ENCODE measurements at places on chromosomes 13 and 19. TPM values are rescaled to one million over a fixed set of nuclear protein-coding genes. Genes with fewer than 3 reads are reported as not detected.

DNA sequence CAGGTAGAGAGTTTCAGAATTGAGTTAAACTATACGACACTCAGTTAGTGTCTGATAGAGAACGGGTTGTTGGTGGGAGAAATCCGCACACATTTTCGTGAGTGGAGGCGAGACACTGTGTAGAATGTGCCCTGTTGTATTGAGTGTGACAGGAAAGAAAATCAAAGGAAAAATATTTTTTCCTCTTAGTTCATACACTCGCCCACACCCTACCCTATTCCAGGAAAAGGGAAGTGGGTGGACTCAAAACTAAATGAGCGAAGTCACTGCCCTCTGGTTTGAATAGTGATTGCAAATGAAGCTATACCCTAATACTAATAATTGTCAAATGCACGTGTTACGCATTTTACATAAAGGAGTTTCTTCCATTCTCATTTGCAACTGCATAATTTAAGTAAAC is 2.0 kb downstream of the ZNF347 start:
- H3K27me3 ChIP-seq: no peaks in the 10 kb centered on the region
- H3K4me3 ChIP-seq: peak overlapping the region; percentile 72
- H3K4me1 ChIP-seq: peaks cover 16% of the 10 kb centered on the region
- peaks cover 32% of the 10 kb centered on the region for H3K36me3 ChIP-seq
- DNase-seq: no peak

DNA sequence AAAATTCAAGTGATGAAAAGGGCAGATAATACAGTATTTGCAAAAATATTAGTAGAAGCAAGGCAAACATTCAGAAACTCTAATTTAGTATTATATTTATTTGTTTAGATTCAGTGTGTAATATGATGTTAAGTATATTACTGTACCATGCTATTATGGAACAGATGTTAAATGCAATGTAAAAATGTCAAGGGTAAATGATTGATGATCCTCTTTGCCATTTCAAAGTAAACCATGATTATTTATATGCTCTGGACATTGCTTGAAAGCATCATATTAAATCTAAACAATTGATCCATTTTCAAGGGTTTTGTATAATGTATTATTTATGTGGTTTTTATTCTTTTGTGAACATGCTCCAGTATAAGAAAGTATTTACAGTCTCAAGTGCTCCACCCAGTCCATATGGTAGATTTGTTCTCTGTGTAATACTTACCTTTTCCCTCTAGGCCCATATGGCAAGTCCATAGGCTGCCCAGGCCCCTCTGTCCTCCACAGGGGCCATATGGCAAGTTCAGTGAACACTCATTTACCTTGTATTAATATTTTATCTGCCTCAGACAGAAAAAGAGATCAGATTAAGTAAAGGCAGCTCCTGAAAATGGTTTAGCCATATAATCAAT is 353.5 kb downstream of the DACH1 start:
- no peak for DNase-seq
- H3K27me3 ChIP-seq: no peaks in the 10 kb centered on the region
- H3K27ac ChIP-seq: no peak overlapping the region

DNA sequence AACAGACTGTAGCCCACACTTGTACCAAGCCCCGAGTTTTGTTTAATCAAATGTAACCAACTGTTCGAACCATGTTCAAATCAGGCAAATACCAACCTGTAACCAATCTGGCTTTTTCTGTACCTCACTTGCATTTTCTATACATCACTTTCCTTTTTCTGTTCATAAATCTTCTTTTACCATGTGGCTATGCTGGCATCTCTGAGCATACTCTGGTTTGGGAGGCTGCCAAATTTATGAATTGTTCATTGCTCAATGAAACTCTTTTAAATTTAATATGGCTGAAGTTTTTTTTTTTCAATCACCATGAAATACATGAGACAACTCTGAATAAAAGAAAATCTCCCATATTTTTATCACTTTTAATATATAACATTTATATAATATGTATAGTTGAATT is 256.1 kb downstream of the SLITRK6 start:
- DNase-seq: no peak
- H3K4me3 ChIP-seq: no peak overlapping the region
- no peak overlapping the region for H3K27ac ChIP-seq
- no peaks in the 10 kb centered on the region for H3K4me1 ChIP-seq
- H3K36me3 ChIP-seq: no peaks in the 10 kb centered on the region
- H3K27me3 ChIP-seq: no peaks in the 10 kb centered on the region

DNA sequence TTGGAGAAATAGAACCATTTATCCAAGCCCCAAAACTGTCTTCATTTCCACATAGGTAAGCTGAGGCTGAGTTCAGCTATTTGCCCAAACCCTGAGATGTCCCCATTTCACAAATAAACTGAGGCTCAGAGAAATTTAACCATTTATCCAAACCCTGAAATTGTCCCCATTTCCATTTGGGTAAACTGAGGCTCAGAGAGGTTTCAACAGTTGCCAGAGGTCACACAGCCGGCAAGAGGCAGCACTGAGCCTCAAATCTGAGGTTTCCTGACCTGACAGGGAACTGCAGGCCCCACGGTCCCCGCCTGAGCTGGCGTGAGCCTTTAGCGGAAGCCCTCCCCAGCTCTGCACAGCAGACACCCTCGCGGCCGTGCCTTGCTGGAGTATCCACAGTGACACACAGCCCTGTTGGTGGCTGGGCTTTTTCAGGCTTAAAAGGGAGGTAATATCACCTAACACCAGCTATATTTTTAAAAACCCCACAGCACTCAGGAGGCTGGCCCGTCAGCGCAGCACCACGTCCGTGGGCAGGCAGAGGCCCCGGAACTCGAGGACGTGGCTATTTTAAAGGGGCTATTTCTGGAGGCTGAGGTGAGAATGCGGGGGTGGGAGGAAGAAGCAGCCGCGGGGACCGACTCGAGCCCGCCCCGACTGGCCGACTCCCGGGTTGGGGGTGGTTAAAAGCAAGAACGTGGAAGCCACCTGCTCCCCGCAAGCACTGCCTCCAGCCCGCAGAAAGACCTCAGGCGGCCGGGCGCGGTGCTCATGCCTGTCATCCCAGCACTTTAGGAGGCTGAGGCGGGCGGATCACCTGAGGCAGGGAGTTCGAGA is 18.5 kb downstream of the PTPRS start:
- DNase-seq: no peak
- H3K4me3 ChIP-seq: no peak overlapping the region

GRCh38 chr19:2536461-2536860 is 60.5 kb downstream of the GADD45B start:
- peaks cover 15% of the 10 kb centered on the region for H3K4me1 ChIP-seq
- no peak overlapping the region for H3K27ac ChIP-seq
- H3K36me3 ChIP-seq: no peaks in the 10 kb centered on the region
- no peak overlapping the region for H3K4me3 ChIP-seq
- H3K27me3 ChIP-seq: no peaks in the 10 kb centered on the region

- H3K27ac ChIP-seq: no peak overlapping the region
- no peaks in the 10 kb centered on the region for H3K36me3 ChIP-seq
- no peak for DNase-seq
Observed at GRCh38 chr13:51148952-51149573, 38.0 kb upstream of the C13orf42 start.

DNA sequence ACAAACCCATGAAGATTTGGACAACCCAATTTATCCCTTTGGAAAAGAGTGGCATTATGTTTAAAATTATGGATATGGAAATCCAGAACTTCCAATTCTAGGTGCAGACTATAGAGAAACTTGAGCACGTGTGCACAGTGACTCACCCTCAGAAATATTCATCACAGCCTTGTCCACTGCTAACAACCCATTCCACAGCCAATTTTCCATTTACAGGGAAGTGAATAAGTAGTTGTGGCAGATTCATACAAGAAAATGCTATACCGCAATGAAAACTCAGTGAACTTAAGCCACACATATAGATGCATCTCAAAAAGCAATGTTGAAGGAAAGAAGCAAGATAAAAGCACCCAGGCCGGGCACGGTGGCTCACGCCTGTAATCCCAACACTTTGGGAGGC is 133.3 kb downstream of the USP12 start:
- H3K4me3 ChIP-seq: no peak overlapping the region
- H3K27me3 ChIP-seq: no peaks in the 10 kb centered on the region
- H3K36me3 ChIP-seq: no peaks in the 10 kb centered on the region
- H3K27ac ChIP-seq: no peak overlapping the region
- H3K4me1 ChIP-seq: no peaks in the 10 kb centered on the region

DNA sequence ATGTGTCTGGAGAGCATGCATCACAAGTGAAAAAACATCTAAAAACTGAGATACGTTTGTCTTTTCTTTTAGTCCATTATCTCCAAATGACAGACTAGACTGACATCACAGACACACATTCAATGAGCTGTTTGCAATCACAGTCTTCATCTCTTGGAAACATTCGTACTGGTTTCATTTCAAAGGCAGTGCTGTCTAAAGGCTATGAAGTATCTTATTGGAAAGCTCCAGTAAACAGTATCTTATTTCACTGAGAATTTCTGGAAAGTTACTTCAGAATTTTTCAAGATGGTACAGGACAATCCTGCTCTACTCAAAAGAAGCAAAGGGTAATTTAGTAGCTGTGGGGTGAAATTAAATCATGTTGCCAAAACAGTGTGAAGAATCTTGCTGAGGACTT is 53.5 kb upstream of the TNFRSF19 start:
- no peak overlapping the region for H3K4me3 ChIP-seq
- H3K4me1 ChIP-seq: no peaks in the 10 kb centered on the region
- no peaks in the 10 kb centered on the region for H3K27me3 ChIP-seq
- H3K36me3 ChIP-seq: no peaks in the 10 kb centered on the region

DNA sequence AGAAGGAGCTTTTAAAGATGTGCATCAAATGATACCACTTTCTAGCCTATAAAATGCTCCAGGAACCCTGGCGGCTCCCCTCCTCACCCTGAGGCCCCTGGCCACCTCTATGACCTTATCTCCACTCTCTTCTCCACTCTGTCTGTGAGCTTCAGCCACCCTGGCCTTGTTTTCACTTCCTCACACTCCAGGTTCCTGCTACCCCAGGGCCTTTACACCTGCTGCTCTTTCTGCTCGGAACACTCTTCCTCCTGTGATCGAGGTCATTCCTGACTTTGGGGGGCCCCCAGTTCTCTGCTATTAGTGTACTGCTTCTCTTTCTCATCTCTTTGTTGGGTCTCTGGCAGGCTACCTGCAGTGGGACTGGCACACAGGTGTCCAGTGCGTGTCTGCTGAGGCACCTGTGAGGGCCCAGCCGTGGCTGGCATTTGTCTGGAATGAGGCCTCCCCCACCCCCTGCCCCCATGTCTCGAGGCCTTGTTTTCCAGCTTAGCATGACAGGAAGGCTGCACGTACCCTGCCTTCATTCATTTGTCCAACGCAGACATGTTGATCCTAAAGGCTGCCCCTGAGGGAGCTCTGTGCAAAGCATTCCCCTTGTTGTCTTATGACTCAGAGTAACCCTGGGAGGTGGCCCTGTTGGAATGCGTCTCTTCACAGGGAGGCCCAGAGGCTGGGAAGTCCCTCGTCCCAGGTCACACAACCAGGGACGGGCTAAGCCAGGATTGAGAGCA is 2.3 kb downstream of the DDA1 start:
- H3K27me3 ChIP-seq: no peaks in the 10 kb centered on the region
- H3K4me3 ChIP-seq: no peak overlapping the region
- peaks cover 29% of the 10 kb centered on the region for H3K36me3 ChIP-seq
- peaks cover 45% of the 10 kb centered on the region for H3K4me1 ChIP-seq

DNA sequence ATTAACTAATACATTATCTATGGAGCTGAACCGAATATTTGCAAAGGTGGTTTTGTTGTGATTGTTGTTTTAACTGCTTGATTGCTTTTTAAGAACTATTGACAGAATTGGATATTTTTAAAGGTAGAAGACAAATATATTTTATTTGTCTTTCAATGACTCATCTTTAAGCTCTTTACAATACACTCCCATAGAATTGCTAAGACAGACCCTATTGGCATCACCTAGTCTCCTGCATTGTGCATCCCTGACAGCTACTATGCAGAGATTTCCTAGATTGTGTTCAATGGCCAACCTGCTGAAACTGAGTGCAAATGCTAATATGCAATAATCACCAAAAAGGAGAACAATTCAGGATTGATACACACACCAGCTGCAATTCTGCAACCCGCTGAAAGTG is 19.7 kb upstream of the SCEL start:
- no peak overlapping the region for H3K27ac ChIP-seq
- no peak overlapping the region for H3K4me3 ChIP-seq
- no peak for DNase-seq
- H3K27me3 ChIP-seq: no peaks in the 10 kb centered on the region
- H3K36me3 ChIP-seq: no peaks in the 10 kb centered on the region

GRCh38 chr13:41457589-41458186 is 338 bp downstream of the RGCC start:
- H3K27ac ChIP-seq: peak overlapping the region; percentile 76
- DNase-seq: no peak
- H3K36me3 ChIP-seq: no peaks in the 10 kb centered on the region
- H3K27me3 ChIP-seq: no peaks in the 10 kb centered on the region

DNA sequence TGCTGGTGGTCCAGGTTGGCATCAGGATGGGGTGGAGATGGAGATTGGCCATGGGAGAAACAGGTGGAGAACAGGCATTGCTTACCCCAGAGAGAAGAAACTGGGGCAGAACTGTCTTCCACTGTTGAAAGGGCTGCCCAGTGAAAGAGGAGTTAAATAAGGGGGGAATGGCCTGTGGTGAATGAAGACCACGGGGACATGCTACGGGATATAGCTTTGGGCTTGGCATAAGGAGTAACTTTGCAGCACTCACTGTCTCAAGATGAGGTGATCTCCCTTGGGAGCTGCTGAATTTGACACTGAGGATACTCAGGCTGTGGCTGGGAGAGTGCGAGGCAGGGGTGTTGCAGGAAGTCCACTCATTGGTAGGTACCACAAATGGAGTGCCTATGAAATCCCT is 10.6 kb upstream of the GPR18 start:
- no peak for DNase-seq
- no peaks in the 10 kb centered on the region for H3K36me3 ChIP-seq
- no peaks in the 10 kb centered on the region for H3K27me3 ChIP-seq
- no peak overlapping the region for H3K27ac ChIP-seq
- H3K4me3 ChIP-seq: no peak overlapping the region
- H3K4me1 ChIP-seq: no peaks in the 10 kb centered on the region

GRCh38 chr19:1396768-1397679 is 4.3 kb downstream of the GAMT start:
- H3K27me3 ChIP-seq: no peaks in the 10 kb centered on the region
- H3K36me3 ChIP-seq: no peaks in the 10 kb centered on the region
- no peak overlapping the region for H3K4me3 ChIP-seq
- peaks cover 57% of the 10 kb centered on the region for H3K4me1 ChIP-seq
- no peak for DNase-seq
- H3K27ac ChIP-seq: no peak overlapping the region

Gene CD209
- total RNA-seq: 8.8 TPM

Gene GADD45B
- 181 TPM for total RNA-seq

Gene RAB3A
- 5.6 TPM for total RNA-seq

Gene APOE
- total RNA-seq: 170 TPM

Gene MEIOSIN
- total RNA-seq: not detected

Gene ZNF724
- total RNA-seq: 4.2 TPM

Data from vagina (tissue), 2 donors.